Fibroblast of villous mesenchyme (primary cell): ENCODE measurements at places on chromosomes 2 and 18. TPM values are rescaled to one million over a fixed set of nuclear protein-coding genes. Genes with fewer than 3 reads are reported as not detected.

GRCh38 chr18:36460324-36460850, 162.9 kb downstream of the FHOD3 start:
- DNase-seq = no peak

GRCh38 chr2:6954586-6954985, 37.4 kb downstream of the RNF144A start:
- DNase-seq = no peak

DNA sequence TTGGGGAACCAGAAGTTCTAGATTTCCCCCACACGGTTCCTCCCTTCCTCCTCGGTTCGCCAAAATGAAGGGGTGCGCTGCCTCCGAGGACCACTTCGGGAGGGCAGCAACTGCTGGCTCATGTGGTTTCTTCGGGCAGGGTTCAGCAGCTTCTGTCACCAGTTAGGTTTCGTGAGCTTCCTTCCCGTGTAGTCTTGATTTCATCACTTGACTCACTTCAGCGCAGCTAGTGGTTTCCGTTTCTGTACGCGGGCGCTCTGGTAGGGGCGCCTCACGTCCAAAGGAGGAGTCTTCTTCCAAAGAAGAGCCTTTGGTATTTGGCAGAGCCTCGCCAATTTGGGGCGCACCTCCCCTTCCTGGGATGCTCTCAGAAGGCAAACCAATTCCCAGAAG, 485 bp upstream of the GALNT3 start:
- DNase-seq = peak; percentile 17

Gene ZNF532
- 45.1 and 45.8 TPM in 2 replicates for total RNA-seq

Gene BCL11A
- 0.43 and 1.6 TPM in 2 replicates for total RNA-seq

Gene ASB18
- total RNA-seq = not detected in 2 replicates

Gene SIGLEC15
- 0.43 and 0.97 TPM in 2 replicates for total RNA-seq

Gene IL1RN
- total RNA-seq = not detected in 2 replicates
